ENCODE measurements at places on chromosomes 3 and 15.

DNA sequence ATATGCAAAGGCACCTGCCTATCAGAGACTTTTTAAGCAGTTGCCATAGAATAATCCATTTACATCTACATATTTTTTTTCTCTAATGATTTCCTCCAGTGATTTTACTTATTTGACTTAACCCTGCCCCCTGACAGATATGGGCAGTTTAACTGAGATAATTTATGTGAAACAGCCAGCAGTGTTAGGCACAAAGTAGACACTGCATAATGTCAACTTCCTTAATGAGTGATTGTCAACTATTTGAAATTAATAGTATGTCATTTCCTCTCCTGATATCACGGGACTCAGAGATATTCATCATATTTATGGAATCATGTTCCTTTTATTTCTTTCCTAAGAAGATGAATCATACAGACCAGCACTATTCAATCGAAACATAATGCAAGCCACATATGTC lies 179.9 kb upstream of the ATP10A start:
- no peak for DNase-seq

GRCh38 chr3:192130534-192131132 lies 596.7 kb downstream of the FGF12 start:
- DNase-seq: no peak

GRCh38 chr3:46893146-46893748 lies 15.7 kb downstream of the PTH1R start:
- DNase-seq: no peak

DNA sequence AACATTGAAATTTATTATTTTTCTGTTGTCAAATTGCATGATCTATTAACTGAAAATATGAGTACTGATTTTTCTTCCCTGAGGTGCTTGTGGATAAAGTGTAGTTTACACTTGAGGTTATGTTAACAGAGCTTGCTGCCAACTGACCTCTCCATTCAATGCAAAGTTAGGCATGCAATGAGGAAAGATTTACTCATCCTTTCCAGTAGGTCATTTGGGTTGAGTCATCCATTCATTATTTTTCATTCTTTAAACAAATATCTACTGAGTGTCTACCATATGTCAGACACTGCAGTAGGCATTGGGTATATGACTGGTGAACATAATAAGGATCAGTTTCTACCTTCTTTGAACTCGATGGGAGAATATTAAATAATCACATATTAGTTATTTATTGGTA lies 604.1 kb downstream of the EDEM1 start:
- DNase-seq: no peak

DNA sequence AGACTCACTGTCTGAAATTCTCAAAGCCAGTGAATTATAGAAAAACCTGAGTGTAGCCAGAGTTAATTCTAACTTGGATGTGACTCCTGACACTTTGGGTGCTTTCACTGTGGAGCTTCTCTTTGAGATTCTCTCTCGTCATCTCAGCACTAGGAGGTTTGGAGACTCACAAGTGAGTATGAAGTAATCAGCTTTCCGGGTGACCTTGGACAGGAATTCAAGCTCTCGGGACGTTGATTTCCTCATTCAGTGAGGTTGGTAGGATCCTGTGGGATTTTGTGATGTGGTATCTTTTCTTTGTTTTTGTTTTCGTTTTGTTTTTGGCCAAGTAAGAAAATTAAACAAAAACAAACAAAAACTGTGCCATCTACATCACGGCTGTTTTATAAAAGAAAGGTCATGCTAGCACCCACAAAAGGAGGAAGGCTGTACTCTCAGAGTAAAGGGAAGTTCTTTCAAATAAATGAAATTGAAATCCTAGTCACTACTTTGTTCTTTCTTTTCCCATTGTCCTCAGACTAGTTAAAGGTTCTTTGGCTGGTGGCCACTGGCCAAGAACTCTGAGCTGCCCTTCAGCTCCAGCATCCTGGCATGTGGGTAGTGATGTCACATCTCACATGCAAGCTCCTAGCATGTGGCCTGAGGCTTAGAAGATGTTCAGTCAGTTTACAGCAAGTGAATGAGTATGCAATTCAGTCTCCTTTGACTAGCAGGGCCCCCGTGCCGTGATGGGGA lies 263.3 kb upstream of the TPM1 start:
- DNase-seq: no peak

DNA sequence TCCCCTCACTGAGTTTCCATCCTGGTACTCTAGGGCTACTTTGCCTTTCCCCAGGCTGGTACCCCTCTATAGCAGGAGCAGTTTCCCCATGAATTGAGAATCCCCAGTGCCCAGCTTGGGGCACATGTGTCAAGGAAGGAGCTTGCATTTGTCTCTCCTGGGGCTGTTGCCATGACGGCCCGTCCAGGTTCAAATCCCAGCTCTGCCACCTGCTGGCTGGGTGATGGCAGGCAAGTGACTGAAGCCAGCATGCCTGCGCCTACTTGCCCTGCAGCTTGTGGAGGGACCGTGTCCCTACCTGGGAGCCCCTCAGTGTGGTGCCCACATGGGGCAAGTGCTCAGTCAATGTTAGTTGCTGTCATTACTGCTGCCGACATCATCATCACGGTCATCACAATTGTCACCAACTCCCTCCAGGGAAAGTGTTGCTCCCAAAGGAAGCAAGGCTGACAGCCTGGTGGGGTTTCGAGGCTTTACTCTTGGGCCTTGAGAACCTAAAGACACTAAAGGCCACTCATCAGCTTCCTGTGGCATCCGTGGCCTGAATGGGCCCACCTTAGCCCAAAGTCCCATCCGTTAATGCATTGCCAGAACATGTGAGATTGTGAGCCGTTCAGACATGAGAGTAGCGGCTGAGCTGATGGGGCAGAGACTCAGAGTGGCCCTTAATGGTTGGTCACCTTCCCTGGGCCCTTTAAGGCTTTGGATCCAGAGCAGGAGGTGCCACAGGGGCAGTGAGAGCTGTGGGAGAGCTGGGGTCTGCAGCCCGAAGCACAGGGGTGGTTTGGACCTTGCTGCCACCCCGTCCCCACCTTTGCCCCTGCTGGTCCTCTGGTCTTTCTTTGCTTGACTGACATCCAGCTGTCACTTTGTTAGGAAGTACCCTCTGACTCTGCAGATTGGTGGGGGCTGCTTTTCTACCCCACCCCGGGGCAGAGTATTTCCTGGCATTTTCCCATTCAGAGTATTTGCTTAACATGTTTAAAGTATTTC lies 144.4 kb downstream of the DNAJB8 start:
- DNase-seq: peak; percentile 25

DNA sequence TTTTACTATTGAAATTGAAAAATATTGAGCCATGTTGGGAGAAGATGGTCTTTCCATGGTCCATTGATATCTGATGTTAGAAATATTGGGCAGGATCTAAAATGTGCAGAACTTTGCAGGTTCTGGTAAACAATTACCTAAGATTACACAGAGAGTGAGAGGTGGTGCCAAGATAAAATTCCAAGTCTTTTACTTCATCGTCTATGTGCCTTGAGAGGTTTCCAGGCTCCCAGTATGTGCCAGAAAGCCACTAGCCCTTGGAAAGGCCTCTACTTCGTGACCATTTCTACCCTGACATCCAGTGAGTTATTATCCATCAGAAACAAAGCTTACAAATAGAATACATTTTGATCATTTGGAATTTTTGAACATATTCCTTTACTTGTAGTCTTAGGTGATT lies 27.6 kb downstream of the CD200 start:
- no peak for DNase-seq

- DNase-seq: no peak
These were observed 3.1 kb downstream of the PAQR9 start for GRCh38 chr3:142960322-142960850.

DNA sequence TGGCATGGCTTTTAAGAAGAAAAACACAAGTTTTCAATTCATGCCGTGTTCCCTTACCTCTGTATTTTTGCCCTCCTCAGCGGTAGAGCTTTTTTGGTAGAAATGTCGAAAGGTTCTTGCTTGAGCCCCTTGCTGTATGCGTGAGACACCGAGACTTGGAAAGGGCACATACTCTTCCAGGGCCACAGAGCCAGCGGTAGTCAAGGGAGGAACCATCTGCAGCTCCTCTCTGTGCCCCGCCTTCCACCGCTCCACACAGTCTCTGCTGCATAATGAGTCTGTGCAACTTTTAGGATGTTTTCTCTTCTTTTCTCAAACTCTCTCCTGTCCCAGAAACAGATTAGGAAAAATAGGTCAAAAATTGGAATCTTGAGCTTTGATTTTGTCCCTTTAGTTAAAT lies 77.5 kb downstream of the LPP start:
- no peak for DNase-seq

- DNase-seq: no peak
These were observed 199.1 kb upstream of the ZPLD1 start for GRCh38 chr3:102235679-102236078.

DNA sequence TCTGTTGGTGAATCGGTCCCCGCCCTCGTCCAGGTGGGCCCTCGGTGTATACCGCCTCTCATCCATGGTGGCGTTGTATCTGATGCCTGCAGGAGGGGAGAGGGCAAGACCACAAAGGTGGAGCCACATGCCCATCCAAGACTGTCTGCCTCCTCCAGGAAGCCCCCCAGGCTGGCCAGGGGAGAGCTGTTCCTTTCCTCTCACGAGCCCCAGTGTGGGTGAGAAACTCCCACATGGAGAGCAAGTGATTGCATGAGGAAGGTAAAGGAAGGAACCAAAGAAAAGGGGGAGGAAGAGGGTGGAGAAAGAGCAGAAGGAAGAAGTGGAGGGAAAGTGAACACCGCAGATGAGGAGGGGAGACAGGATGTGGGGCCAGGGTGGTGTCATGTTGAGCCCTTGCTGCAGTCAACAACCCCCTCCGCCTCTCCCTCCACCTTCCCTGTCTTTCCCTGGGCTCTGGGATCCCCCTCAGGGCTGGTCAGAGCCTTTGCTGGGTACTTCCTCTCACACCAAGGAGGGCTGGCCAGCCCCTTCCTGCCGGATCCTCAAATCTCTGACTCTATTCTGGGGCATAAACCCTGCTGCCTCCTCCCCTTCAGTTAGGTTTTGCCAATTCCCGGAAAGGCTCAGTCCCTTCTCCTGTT lies 49.3 kb downstream of the FEM1B start:
- DNase-seq: no peak

- DNase-seq: no peak
These were observed 124.9 kb downstream of the PTPRG start for GRCh38 chr3:61686228-61686648.

- no peak for DNase-seq
These were observed 25.4 kb downstream of the TGM4 start for GRCh38 chr3:44899683-44900367.

- no peak for DNase-seq
These were observed 4.0 kb downstream of the PATL2 start for GRCh38 chr15:44706946-44707636.

DNA sequence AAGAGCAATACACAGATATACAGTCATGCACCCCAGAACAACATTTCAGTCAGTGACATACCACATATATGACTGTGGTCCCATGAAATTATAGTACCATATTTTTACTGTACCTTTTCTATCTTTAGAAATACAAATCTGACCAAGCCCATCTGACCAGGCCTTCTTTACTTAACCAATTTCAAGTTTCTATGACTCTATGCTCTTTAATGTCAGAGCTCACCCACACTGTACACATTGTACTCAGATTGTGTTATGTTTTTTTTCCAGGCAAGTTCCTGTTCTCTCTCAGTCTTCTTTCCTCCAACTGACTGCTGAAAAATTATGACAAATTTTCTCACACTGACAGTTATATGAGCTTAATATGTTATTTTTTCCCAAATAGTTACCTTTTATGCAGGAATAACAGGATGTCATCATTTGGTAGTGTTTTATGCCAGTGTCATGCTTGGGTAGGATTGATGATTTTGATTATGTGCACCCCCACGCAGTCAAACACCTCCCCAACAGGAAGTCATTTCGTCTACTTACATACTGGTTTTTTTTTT lies 8.0 kb upstream of the CBLB start:
- no peak for DNase-seq

GRCh38 chr3:15306979-15307359 lies 25.4 kb downstream of the SH3BP5 start:
- no peak for DNase-seq

- DNase-seq: no peak
These were observed 50.6 kb downstream of the IQSEC1 start for GRCh38 chr3:13022348-13023234.

DNA sequence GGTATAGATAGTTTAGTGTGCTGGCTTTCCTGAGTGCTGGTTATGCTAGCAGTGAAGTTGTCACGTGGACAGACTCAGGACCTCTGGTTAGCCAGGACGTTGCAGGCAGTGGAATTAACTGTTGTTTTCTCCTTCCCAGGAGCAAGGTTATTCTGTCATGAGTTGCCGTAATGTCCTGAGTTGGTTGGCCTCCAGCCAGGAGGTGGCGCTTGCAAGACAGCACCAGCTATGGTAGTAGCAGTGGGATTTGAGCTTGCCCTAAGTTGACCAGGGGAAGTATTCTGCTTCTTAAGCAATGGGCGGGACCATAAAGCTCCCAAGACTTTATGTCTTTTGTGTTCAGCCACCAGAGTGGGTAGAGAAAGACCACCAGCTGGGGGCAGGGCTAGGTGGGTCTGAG lies 240.7 kb upstream of the DNAJC19 start:
- no peak for DNase-seq

DNA sequence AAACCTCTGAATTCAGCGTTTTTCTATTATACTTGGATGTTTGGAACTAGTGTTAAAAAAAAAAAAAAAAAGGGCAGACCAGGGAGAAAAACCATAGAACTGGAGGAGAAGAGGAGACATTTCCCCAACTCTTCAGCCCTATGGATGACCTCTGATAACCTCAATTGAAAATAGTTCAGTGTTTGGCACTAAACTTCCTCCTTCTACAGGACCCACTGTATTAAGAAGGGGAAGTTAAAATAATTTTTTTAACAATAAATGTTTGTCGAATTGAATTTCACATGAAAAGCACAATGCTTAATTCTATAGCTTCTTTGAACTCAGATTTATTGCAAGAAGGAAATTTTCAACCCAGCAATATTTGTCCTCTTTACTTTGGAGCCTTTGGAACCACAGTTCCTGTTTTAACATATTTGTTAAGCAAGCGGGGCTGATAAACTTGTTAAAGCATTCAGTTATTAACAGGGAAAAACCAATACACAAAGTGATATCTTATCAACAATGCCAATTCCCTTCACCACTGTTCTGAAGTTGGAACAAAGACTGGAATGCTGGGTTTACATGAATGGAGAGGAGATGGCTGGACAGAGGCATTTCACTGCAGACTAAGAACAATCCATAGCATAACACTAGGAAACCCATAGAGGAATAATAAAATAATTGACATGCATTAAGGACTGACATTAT lies 3.1 kb upstream of the A4GNT start:
- no peak for DNase-seq

GRCh38 chr15:76384409-76384808 lies 47.8 kb downstream of the ISL2 start:
- no peak for DNase-seq

DNA sequence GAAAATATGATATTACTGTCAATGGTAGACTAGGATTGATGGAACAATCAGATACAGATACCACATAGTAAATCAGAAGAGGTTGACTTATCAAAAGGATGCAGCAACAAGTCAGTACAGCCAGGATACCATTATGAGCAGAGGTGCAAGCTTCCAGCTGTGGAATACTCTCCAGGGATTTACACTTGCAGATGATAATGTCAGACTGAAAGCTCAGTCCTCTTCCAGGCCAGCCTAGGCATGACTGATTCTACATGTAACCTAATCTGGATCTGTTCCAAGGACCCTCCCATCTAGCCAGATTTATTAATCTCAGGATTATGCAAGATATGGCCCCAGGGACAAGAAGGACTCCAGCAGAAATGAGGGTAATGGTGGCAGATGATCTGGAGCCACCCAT lies 8.2 kb downstream of the FILIP1L start:
- DNase-seq: no peak

GRCh38 chr15:70535955-70536338 lies 227.4 kb downstream of the UACA start:
- DNase-seq: no peak

Data from stimulated activated CD8-positive, alpha-beta memory T cell treated with anti-CD3 and anti-CD28 coated beads, Interleukin-7, amount 100 ng/mL, for 1 hour (primary cell).